ENCODE measurements at places on chromosomes 6 and 20. TPM values are rescaled to one million over a fixed set of nuclear protein-coding genes. Genes with fewer than 3 reads are reported as not detected.

DNA sequence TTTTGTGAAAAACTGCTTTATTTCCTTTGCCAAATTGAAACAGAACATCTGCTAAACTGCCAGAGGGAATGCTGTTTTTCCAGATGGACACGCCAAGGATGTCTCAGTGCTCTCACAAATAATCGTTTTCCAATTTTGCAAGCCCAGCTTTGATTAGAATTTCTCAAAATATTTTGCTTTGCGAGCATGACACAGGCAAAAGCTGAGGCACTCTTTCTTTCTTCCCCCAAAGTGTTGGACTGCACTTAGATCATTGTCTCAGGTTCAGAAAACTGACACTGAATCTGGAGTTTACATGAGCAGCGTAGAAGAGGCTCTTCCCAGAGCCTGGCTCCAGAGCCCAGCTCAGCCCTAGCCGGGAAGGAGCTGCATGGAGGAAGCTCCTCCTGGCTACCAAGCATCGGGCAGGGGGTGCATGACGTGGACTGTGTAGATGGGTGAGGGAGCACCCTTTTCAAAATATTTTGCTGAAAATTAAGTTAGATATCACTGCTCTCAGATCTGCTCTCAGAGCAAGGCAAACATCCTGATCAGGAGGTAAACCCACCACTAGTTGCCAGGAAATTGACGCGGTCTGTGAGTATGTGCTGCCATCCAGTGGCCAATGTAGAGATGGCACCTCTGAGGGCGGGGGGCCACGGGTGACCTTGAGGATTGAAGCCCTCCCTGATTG lies 107.5 kb downstream of the SLC22A3 start:
- no peak for DNase-seq

DNA sequence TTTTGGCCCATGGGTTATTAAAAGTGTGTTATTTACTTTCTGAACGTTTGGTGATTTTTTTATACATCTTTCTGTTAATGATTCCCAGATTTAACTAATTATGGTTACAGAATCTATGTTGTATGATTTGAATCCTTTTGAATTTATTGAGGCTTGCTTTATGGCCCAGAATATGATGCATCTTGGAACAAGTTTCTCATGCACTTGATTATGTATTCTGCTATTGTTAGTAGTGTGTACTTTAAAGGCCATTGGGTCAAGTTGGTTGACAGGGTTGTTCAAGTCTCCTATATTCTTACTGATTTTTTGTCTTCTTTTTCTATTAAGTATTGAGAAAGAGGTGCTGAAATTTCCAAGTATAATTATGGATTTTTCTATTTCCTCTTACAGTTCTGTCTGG lies 105.0 kb upstream of the FOXO3 start:
- no peak for DNase-seq

GRCh38 chr6:11532097-11532496 lies 5.5 kb upstream of the TMEM170B start:
- DNase-seq: no peak

- no peak for DNase-seq
These were observed 100.4 kb downstream of the PXDC1 start for GRCh38 chr6:3650959-3651697.

DNA sequence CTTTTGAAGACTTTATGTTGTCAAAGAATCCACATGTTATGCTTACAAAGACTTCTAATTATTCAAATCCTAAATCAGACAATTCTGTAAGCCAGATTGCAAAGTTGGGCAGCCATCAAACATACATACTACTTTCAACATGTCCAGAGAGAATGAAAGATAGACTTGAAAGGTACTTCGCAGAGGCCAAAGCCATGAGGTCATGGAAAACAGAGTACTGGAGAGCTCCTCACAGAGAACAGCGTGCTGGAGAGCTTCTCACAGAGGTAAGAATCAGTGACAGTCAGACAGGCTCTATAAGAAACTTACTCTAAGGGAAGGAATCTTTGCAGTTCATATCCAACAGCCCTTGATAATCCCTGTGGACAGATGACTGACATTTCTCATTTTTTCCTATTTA lies 400.2 kb downstream of the GJA1 start:
- no peak for DNase-seq

- DNase-seq: no peak
These were observed 60.2 kb downstream of the GPR63 start for GRCh38 chr6:96777113-96777512.

DNA sequence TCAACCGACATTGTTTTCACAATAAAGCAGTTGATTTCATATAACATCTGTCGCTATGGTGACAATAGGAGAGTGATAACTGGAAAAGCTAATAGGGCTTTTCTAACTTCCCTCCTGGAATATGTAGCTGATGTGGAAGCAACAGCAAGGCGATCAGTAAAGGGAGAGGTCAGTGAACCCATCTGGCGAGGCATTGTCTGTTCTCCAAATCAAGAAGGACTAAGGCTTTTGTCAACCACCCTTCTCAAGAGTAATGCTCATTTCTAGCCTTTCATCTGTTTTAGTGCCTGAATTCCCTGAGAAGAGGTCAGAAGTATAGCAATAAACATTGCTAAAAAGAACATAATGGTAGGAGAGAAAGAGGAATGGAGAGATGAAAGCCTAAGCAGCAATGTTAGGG lies 201.3 kb downstream of the AKAP7 start:
- no peak for DNase-seq

GRCh38 chr20:62401331-62401779 lies 5.7 kb downstream of the CABLES2 start:
- no peak for DNase-seq

DNA sequence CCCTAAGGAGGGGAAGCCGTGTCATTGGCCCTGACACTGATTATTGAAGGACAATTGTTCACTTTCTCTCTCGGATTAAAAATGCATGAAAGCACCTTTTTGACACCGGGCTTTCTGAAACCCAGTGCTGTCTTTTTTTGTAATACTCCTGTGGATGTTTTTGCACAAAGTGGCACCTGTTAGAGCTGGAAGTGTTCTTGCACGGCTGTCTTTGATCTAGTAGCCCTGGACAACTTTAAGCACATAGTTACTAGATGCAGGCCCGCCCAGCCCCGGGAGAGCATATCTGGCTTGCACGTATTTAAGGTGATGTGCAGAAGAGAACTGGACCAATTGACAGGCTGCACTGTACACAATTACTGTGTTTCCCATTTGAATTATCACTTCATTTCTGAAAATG lies 72.6 kb downstream of the ARID1B start:
- no peak for DNase-seq

- DNase-seq: no peak
These were observed 37.6 kb downstream of the RRBP1 start for GRCh38 chr20:17644451-17644850.

DNA sequence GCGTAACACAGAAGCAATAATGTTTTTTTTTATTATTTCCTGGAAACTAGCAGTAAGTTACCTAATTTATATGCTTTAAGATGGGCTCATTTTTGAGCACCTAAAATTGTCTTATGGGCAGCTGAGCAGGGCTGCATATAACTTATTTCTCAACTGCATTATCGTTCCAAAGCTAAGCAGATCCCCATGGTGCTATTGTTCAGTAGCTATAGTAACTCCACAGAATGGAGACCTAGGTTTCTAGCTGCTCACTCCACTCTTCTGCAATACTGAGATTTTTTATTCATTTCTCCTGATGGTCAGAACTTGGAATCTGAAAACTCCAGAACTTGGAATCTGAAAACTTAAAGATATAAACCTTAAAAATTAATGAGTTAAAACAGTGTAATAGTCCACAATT lies 18.7 kb downstream of the CRISP1 start:
- DNase-seq: no peak

GRCh38 chr6:161440299-161440698 lies 166.4 kb upstream of the AGPAT4 start:
- no peak for DNase-seq

Gene FAM162B
- 0.35 TPM for total RNA-seq

Gene SCUBE3
- total RNA-seq: 0.53 TPM

Gene ELOVL4
- total RNA-seq: 0.99 TPM

Gene PMEPA1
- total RNA-seq: 3.7 TPM

Gene ZNF334
- total RNA-seq: 1.3 TPM
